Stimulated activated CD4-positive, alpha-beta T cell treated with anti-CD3 and anti-CD28 coated beads, Interleukin-1b, Interleukin-23, amount 100 ng/mL, for 1 hour (primary cell): ENCODE measurements at places on chromosomes 16 and 17.

GRCh38 chr17:80308692-80309517 lies 48.3 kb downstream of the RNF213 start:
- no peak for DNase-seq

GRCh38 chr17:17506893-17507464 lies 10.8 kb upstream of the RASD1 start:
- no peak for DNase-seq

GRCh38 chr17:61361084-61361483 lies 38.6 kb upstream of the TBX2 start:
- no peak for DNase-seq

GRCh38 chr17:28110184-28110583 lies 67.7 kb downstream of the NLK start:
- DNase-seq = no peak
